Stimulated activated CD4-positive, alpha-beta T cell treated with anti-CD3 and anti-CD28 coated beads, TNF-alpha, amount 100 ng/mL, for 1 hour (primary cell): ENCODE measurements at places on chromosomes 11 and 22.

- DNase-seq: no peak
Observed at GRCh38 chr11:3223932-3224381, 5.3 kb upstream of the MRGPRG start.

DNA sequence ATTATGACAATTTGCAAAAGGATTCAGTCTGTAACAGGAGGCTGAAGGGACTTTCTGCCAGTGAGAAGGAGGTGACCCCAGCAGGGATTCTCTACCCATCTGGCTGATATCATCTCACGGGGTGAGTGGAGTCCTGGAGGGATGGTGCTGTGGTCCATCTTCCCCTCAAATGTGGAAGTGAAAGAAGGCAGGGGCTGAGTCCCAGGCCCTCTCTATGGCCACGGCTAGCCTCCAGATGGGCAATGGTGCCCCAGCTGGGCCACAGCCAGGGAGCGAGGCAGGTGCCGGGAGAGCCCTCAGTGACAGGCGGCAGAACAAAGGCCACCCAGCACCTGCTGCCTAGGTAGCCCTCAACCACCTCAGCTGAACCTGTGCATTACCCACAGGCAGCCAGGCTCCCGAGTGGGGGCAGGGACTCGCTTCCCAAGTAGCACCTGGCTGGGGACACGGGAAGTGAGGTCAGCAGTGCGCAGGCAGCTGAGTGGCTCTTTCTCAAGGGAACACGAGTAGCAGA, 6.7 kb downstream of the NECTIN1 start:
- DNase-seq: no peak

DNA sequence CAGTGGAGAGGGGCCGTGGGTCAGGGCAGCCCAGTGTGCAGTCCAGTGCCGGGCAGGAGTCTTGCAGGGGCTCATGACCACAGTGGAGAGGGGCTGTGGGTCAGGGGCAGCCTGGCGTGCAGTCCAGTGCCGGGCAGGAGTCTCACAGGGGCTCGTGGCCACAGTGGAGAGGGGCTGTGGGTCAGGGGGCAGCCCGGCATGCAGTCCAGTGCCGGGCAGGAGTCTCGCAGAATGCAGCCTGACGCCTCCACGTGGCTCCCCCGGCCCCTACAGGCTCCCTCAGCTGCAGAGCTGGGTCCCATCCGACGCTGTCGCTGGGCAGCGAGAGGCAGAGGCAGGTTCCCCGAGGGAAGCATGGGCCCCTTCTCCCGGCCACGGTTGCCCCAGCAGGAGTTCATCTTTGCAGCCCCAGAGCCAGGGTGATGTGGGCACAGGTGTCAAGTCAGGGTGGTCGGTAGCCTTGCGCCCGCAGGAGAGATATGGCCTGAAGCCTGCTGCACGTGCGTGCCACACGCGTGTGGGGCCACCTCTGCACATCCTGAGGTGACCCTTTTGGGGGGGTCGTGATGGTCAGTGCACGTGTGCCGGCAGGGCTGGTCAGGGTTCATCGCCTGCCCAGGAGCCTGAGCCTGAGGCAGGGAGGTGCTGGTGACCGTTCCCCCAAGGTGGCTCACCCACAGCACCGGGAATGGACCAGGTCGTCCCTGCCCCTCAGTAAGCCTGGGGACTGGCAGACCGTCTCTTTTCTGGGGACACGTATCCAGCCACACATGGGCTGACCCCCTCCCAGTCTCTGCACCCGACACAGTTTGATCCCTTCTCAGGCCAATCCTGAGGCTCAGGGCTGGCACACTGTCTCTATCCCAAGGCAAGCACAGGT, 2.9 kb downstream of the IFITM5 start:
- no peak for DNase-seq

DNA sequence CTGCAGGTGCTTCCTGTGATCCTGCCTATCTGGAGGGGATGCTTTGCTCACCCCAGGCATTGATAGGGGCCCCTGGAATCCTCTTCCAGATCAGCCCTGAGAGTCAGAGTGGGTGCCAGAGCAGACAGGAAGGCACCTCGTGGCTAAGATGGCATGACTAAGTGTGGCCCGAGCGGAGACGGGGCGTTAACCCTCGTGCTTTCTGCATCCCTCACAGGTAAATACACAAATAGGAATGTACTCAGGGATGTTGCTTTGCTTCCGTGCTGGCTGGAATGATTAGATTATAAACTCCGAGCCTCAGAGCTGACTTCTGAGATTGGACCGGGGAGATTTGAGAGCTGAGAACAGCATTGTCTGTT, 312.7 kb upstream of the B3GAT1 start:
- DNase-seq: no peak

GRCh38 chr11:44947114-44947513, 3.6 kb downstream of the TP53I11 start:
- DNase-seq: no peak

DNA sequence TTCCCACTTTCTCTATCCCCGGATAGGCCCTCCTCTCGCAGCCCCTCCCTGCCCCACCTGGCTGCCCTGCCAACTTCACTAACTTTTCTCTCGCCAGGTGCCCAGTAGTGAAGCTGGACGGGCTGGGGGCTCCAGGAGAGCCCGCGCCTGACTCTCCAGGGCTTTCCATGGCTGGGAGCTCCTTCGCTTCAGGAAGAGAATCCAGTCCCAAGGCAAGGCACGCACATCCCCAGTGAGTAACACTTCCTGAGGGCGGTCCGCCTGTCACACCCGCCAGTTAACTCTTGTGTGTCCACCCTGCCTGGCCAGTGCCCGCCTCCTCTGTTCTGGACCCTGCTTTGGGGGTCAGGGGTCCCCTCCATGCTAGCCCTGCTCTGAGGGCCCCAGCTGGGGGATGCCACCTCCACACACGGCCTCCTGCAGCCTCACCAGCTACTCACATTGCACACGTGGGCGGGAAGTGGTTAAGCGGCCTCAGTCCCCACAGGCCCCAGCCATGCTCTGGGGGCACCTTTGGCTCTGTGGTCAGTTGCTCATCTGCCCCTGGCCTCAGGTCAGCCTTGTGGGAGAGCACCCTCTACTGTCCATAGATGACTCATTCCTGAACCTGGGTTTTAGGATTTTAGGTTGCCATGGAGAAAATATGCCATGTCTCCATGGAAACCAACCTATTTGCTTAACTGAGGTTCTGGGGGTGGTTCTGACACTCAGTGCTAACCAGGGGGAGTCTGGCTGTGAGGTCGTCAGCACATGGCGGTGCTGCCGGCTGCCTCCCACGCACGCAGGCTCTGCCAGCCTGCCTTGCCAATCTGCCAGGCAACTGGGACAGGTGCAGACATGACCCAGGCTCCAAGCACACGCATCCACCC, at the start of gene RIN1:
TSS of gene RIN1 (minus strand) at position 201 of the 869 bp plus-strand sequence. CDS start at position 169, 32 bp downstream.
- no peak for DNase-seq

DNA sequence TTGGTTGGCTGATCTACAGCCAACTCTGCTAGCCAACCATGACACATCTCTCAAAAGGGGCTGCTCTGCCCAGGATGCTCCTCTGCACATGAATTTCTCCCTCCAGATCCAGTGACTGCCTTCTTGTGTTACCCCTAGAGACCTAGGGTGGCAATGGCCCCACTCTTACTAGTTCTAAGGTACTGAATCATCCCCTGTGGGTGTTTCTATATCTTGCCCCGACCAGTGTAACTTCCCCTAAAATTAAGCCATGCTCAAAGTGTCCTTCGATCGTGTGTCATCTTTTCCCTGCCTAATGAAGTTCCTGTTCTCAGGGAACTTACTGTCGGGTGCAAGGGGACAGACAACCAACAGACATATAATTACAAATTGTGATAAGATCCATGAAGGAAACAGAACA, 113.3 kb downstream of the FAM76B start:
- no peak for DNase-seq

- DNase-seq: no peak
Observed at GRCh38 chr22:25210793-25211192, 8.6 kb upstream of the CRYBB2 start.

- no peak for DNase-seq
Observed at GRCh38 chr11:130580372-130580771, 131.9 kb downstream of the ADAMTS15 start.

- DNase-seq: no peak
Observed at GRCh38 chr11:35814720-35815305, 129.0 kb upstream of the LDLRAD3 start.

DNA sequence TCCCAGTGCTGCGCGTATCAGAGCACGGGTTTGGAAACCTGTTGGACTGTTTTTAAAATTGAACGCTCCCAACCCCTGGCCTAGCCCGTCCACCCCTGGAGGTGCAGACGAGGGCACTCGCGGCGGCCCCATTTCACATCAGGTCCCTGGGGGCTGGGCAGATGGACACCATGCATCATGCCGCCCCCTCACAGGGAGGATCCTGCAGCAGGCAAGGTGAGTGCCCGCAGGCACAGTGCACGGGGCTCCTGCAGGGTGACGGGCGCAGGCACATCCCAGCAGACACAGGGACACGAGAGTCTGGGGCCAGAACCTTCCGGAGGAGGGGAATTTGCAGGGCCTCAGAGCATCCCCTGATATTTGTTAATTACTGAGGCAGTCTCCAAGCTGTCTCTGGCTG, 7.3 kb downstream of the ANO9 start:
- DNase-seq: no peak

DNA sequence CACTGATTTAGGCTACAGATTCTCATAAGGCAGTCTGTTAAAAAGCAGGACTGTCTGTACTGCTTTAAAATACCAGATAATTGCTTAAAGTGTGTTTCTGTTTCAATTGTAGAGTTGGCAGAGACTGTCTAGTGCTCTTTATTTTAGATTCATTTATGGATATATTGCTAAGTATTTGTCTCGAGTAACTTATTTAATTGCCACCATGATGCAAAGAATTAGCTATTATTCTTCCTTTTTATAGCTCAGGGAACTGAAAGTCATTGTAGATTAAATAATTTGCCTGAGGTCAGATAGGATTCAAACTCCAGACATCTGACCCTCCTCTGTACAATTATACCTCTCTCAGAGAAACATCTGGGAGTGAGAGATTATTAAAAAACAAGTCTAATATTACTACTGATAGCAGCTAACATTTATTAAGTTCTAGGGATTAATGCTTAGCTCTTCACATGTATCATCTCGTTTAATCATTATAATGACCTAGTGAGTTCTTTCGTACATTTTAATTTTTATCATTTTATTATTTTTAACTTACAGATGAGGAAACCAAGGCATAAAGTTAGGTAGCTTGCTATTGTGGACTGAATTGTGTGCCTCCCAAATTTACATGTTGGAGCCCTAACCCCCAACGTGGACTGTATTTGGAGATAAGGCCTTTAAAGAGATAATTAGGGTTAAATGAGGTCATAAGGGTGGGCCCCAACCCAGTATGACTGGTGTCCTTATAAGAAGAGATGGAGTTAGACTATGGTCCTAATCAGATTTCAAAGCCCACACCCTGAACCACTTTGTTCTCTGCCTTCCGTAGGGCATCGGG, 19.7 kb upstream of the RAG2 start:
- no peak for DNase-seq

DNA sequence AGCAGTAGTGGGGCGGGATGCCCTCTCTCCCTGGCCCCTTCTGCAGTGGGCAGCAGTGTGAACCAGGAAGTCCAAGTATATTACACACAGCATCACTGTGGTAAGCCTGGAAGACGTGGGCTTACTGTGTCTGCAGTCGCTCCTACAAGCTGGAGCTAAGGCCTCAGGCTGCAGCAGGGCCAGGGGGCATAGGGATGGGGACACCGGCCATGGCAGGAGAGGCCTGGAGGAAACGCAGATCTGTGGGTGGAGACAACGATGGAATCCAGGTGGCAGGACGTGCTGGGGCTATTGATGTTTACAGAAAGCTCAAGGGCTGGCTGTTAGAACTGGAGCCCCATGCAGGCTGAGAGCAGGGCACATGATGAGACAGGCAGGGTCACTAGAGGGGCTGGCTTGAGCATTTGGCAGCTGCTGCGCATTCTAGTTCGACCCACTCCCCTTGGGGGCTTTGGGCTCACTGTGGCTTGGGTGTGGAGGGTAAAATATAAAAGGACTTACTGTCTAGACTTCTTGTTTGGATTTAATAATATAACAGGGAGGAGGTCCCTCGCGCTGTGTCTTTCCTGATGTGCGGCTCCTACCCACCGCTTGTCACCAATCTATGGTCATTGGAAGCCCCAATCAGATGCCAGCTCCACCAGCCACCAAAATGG, 539.5 kb downstream of the TBC1D22A start:
- no peak for DNase-seq

GRCh38 chr11:130150790-130151189, 8.8 kb upstream of the ST14 start:
- DNase-seq: no peak

DNA sequence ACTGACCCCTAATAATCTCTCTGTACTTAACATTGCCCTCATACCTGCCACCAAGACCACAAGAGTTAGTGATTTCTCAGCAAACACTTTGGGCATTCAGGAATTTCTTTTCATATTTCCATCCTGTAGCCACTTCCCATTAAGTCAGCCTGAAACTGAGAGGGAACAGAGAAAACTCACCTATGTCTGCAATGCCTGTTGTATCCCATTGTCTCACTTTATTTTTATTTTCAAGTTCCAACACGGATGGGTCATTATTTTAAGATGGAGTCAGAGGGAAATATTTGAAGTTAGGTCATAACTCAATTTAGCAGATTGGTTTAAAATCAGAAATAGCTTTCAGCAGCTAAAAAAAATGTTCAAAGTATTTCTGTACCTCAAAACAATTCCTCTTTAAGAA, 937.8 kb upstream of the CHORDC1 start:
- no peak for DNase-seq

GRCh38 chr11:114775875-114776621, 97.7 kb downstream of the NXPE2 start:
- no peak for DNase-seq

DNA sequence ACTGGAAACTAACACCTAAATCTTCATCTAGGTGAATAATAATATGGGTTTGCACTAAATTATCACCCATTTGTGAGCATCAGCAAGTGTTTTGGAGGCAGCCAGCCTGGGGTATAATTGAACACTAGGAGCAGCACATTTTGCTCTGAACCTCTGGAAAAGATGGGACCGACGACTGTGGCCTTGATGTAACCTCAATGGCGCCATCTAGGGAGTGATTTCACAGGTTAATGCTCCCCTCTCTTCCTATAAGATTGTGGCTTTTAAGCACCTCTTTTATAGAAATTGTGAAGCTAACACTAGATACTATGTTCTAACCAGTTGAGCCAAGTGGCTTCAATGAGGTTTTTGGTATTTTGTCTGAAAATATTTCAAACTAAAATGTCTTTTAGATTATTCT, 203.7 kb downstream of the NELL1 start:
- DNase-seq: no peak

- no peak for DNase-seq
Observed at GRCh38 chr22:38935023-38935422, 22.4 kb upstream of the APOBEC3A start.

DNA sequence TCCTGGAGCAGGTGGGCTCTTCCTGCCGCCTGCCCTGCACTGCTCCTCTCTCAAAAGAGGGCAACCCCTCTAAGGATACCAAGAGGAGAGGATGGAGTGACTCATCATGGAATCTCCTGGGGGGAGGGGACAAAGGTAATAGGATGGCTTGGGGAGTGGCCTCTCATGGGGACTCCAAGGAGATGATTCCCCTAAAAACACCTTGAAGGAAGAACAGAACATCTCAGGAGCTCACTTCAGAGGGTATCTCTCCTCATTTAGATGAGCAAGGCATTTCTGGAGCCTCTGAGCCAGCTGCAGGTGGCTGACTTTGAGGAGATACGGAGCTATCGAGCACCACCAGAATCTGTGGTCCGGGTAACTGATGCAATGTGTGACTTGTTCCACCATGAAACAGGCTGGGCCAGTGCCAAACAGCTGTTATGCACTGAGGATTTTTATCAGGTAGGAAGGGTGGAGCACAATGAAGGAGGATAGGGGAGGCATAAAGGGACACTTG, 40.2 kb downstream of the RRP8 start:
- DNase-seq: no peak
